ENCODE measurements at places on chromosomes 16 and 17. TPM values are rescaled to one million over a fixed set of nuclear protein-coding genes. Genes with fewer than 3 reads are reported as not detected.
A peak's percentile ranks its signal among the peaks of the same experiment; 100 is the strongest.

- no peak for DNase-seq
Observed at GRCh38 chr17:18850679-18851078, 7.3 kb upstream of the PRPSAP2 start.

- DNase-seq = no peak
Observed at GRCh38 chr17:42853004-42853403, 2.0 kb downstream of the AOC3 start.

Gene CDRT15
- not detected for total RNA-seq

DNA sequence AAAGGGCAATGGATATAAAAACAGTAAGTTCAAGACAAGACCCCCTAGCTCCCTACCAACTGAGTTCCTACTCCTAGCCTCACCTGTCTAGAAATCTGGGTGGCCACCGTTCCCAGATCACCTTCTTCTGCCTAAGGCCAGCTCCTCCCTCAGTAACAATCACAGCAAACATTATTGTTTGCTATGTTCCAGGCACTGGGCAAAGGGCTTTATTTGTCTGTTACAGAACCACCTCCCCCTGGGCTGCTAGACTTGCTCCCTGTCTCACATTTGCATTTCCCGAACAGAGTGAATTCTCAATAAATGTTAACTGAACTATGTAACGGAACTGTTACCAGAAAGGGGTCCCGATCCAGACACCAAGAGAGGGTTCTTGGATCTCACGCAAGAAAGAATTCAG, 6.8 kb downstream of the LRRC3C start:
- DNase-seq = no peak

- DNase-seq = no peak
Observed at GRCh38 chr16:77812856-77813500, 24.6 kb downstream of the VAT1L start.

Gene PLLP
- 82.8 TPM for total RNA-seq

Gene TP53TG3
- not detected for total RNA-seq

GRCh38 chr16:20023190-20023589, 50.5 kb downstream of the GPR139 start:
- DNase-seq = no peak

- no peak for DNase-seq
Observed at GRCh38 chr17:13775450-13775849, 173.7 kb upstream of the HS3ST3A1 start.

Gene EFNB3
- total RNA-seq = 33.3 TPM

GRCh38 chr17:19250421-19251173, 13.4 kb downstream of the EPN2 start:
- peak; percentile 91 for DNase-seq

Gene HIC1
- total RNA-seq = 3.4 TPM
